ENCODE measurements at places on chromosomes 11 and 22.

DNA sequence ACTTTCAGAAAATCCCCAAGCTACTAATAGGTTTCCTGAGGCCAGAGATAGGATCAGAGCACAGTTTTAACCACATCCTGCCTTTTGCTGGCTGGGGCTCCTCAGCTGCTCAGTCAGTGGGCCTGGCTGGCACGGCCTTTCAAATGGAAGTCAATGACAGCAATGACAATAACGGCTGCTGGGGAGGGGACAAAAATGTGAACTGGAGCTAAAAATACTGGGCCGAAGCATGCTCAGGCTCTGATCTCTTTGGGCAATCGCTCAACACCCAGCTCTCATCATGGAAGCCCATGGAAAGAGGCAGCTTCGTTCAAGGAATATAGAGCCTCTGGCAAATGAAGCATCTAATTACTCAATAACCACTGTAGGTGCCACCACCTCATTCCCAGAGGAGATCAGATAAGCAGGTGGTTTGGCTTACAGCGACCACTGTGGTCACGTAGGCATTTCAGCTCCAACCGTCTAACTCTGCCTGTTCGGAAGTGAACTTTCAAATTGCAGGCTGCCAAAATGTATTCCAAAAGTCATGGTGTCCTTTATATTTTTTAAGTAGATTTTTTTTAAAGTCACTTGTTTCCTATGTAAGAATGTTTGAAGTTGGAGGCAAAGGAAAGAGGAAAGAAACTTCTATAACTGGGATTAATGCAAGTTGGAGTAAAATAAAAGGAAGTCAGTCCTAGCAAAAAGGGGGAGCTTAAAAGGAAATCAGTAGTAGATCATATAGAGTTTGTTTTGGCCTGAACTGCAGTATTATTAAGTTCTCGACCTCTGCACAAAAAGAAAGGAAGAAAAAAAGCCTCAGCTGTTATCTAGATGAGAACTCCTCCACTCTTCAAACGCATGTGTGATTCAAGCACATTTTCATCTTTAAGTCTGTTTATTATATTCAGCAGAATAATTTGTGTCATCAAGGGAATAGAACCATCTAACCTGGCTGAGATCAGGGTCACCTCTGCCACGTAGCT, 14.1 kb downstream of the WT1 start:
- no peak for DNase-seq

- no peak for DNase-seq
Measured at GRCh38 chr11:74925281-74925680, 23.6 kb downstream of the XRRA1 start.

GRCh38 chr11:6542727-6543126, 45.6 kb downstream of the DNHD1 start:
- no peak for DNase-seq

GRCh38 chr11:89355646-89356045, 135.5 kb downstream of the NOX4 start:
- no peak for DNase-seq

DNA sequence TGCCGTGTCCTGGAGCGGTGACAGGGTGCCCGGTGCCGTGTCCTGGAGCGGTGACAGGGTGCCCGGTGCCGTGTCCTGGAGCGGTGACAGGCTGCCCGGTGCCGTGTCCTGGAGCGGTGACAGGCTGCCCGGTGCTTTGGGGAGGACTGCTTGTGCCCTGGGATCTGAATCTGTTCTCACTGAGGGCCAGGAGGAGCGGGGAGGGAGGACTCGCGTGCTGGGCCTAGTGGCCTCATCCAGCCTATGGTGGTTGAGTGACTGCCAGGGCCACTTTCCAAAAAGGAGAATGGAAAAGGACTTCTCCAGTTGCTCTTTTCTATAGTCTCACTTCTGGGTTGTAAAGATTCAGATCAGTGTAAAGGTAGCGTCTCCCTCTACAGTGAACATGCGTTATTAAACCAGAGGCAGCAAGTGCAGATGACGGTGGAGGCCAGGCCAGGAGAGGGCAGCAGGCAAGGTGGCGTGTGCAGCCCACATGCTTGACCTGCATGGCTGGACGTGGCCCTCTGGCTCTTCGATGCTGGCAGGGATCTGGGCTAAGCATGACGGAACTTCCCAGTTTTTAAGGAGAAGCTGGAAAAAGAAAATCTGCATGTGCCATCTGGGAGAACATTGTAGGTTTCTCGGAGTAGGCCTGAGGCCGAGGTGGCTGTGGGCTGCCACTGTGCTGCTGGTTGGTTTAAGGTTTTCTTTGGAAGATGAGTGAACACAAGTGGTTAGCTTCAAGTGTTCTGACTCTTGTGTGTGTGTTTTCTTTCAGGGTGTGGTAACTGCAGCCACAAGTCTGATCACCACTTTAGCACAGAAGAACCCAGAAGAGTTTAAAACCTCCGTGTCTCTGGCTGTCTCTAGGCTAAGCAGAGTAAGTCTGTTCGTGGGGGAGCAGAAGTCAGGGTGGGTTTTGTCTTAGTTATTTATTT, 55.0 kb downstream of the AP2A2 start:
- no peak for DNase-seq

DNA sequence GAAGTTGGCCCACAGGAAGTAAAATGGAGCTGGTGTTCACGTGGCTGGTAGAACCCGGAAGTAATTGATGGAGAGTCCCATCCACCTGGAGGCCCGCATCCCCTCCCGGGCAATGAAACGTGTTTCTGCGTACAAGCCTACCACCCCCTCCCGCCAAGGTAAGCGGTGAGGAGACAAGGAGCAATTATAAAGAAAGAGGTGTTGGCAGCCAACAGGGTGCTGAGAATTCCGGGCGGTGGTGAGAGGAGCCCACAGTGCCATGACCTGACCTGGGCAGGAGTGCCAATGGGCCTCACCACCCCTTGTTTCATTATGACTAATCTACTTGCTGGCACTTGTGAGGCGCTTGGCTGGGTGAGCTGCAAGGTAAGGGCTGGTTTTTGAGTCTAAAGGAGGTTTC, 83.8 kb upstream of the BID start:
- no peak for DNase-seq

Measured in stimulated activated CD4-positive, alpha-beta T cell treated with anti-CD3 and anti-CD28 coated beads, Interleukin-2, amount 100 ng/mL, for 4 hours (primary cell).